ENCODE measurements at places on chromosomes 4 and X. TPM values are rescaled to one million over a fixed set of nuclear protein-coding genes. Genes with fewer than 3 reads are reported as not detected.

Gene PAGE1
- polyA plus RNA-seq: not detected

Gene UGT2B17
- polyA plus RNA-seq: not detected

Gene TRIM60
- not detected for polyA plus RNA-seq

Gene ANXA3
- 13.9 TPM for polyA plus RNA-seq

Gene SLC10A3
- 13.8 TPM for polyA plus RNA-seq

Data from AG04450 (cell line).